ENCODE measurements at places on chromosomes 5 and 9.

DNA sequence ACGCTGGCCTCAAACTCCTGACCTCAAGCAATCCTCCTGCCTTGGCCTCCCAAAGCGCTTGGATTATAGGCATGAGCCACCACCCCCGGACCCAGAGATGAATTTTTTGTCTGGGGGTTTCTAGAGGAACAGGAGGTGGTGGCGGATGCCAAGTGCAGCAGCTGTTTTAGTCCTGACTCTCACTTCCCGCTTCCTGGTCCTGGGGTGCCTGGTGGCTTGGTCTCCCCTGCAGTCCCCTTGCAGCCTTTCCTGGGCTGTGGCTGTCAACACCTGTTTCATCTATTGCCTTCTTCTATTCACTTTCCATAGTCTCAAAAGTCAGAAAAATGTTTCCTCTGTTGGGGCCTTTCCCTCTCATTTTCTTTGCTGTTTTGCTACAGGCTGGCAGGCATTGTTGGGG, 6.5 kb upstream of the NHP2 start:
- DNase-seq = no peak

DNA sequence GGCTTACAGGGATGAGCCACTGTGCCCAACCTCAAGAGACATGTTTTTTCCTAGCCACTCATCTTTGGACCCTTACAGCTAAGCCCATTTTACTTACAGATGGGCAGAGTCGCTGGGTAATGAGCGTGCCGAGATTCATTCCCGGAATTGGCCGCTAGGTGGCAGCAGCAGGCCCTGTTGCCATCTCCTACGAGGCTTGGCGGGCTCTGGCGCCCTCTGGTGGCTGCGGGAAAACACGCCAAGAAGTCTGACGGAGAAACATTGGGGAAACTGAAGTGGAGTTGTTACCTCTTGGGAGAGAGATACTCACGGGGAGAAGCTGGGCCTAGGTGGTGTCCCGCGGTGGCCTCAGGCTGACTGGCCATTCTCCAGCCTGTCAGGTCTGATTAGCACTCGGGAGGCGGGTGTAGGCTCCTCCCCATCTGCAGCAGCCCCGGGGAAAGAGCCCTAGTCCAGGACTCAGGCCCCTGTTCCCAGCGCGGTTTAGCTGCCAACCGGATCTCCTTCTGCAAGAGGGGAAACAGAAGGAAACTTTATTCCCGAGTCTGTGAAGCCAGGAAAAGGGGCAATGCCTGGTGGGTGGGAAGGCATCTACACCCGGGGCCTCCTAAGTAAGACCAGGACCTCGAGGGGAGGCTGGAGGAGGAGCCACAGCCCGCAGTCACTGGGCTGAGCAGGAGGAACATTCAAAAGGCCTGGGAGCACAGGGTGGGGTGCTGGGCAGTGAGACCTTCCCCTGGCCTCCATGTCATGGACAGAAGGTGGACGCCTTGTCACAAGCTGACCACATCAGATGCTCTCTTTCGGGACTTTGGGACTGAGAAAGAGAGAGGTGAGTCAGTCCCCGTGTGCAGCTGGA, 9.7 kb downstream of the PTGES2 start:
- no peak for DNase-seq

GRCh38 chr9:119951090-119951489, 581.9 kb upstream of the BRINP1 start:
- no peak for DNase-seq

DNA sequence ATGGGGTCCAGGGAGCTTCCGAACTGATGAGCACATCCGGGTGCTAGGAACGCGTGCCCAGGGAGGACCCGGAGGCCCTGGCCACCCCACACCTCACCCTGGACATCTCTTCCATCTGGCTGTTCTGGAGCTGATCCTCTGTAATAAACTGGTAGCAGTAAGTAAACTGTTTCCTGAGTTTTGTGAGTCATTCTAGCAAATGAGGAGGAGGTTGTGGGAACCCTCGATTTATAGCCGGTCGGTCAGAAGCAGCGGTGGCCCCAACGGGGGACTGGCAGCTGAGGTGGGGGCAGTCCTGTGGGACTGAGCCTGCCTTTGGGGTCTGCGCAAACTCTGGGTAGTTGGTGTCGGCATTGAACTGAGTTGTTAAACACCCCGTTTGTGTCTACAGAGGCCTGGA, 15.4 kb upstream of the UBAC1 start:
- no peak for DNase-seq

- DNase-seq = no peak
These were observed 89.7 kb downstream of the DAPK1 start for GRCh38 chr9:87587356-87587745.

DNA sequence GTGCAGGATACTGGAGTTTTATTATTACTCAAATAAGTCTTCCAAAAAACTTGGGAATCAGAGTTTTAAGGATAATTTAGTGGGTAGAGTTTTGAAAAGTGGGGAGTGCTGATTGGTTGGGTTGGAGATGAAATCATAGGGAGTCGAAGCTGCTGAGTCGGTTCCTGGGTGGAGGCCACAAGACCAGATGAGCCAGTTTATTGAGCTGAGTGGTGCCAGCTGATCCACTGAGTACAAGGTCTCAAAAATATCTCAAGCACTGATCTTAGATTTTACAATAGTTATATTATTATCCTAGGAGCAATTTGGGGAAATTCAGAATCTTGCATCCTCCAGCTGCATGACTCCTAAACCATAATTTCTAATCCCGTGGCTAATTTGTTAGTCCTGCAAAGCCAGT, 804.9 kb upstream of the SEMA6A start:
- DNase-seq = no peak

- DNase-seq = no peak
These were observed 1.7 kb upstream of the ARID3C start for GRCh38 chr9:34630402-34631154.

DNA sequence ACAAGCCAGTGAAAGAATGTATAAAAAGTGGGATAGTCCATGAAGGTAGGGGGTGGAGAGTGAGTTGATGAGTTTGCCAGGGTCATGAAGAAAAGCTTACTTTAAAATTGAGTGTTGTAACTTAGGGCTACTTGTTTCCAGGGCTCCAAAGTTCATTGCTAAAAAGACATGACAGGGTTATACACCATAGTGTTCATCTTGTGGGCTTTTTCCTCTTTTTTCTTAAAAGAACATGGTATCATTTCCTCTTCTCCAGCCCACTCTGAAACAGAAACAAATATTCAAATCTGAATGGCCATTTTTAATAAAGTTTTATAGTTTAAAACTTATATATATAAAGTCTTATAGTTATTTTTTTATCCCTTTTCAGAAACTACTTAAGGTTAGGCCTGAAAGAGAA, 115.7 kb upstream of the SMC2 start:
- no peak for DNase-seq

DNA sequence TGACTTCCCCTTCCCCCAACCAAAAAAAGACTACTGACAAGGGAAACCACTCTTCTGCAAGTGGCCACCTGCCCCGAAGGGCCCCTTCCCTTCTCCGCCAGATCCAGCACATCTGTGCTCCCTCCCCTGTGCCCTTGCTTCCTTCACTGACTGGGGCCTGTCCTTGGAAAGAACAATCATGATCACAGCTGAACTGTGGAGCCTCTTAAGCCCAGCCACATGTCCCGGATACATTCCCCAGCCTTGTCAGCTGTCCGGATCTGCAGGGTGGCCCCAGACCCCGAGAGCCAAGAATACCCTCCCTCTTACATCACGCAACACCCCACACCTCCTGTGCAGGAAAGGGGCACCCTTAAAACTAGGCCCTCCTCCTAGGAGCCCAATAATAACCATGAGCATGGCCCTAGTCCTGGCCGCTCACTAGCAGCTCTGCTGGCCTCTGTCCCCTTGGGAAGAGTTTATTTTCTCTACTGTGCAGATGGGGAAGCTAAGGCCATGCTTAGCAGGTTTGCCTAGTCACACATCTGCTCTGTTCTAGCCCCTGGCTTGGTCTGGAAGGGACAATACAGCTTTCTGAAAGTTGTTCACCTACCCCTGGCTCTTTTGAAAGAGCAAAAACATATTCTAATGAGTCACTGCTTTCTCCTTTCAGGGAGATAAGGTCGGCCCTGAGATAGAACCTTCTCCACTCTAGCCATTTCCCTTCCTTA, 3.8 kb downstream of the SPRY4 start:
- DNase-seq = no peak

GRCh38 chr5:45532826-45533624, 163.2 kb downstream of the HCN1 start:
- DNase-seq = no peak

DNA sequence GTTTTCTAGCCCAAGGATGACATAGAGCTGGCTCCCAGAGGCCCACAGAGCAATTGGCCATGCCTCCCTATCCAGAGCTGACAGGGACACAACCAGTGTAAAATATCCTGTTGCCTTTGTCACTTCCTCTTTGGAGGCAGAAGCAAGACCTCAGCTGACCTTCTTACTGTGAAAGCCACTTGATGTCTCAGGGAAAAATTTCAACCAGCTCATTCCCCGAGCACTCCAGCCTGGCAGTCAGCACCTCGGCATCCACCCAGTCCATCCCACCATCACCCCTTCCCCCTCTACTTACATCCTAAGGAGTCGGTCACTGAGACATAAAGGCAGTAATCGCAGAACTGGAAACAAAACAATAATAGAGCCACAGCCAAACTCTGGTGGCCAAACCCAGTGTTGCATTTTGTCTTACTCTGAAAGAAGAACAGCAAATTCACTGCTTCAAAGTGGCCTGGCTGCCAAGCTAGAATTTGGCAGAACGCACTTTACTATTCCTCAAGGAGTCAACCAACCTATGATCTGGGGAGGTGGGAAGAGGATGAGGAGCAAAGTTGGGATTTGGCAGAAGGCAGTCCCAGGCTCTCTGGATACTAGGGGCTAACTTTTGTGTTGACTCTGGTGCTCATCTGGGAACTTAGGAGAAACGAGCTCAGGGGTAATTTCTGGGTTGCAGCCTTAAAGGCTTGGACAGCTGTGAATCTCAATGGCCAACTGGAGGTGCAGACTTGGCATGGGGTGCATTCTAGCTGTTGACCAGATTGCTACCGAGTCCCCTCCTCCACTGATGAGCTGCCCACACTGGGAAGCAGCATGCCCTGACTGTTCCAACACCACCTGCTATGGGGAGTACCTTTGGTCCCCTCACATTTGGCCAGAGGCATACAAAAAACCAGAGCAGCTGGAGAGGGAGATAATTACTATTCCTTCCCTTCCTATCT, 13.6 kb downstream of the NIPAL4 start:
- DNase-seq = no peak

- DNase-seq = no peak
These were observed 214.3 kb upstream of the GRIA1 start for GRCh38 chr5:153276151-153276550.

DNA sequence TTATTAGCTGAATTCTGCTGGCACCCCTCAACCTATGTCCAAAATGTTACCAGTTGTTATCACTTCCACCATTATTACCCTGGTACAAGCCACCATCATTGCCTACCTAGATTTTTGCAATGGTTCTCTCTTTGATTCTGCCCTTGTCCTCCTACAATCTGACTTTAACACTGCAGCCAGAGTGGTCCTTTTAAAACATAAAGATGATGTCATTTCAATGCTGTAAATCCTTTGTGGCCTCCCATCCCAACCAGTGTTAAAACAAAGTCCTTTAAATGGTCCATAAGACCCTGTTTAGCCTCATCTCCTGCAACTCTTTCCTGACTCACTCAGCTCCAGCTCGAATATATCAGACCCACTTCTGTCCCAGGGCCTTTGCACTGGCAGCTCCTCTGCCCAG, 54.9 kb upstream of the FSTL4 start:
- no peak for DNase-seq

DNA sequence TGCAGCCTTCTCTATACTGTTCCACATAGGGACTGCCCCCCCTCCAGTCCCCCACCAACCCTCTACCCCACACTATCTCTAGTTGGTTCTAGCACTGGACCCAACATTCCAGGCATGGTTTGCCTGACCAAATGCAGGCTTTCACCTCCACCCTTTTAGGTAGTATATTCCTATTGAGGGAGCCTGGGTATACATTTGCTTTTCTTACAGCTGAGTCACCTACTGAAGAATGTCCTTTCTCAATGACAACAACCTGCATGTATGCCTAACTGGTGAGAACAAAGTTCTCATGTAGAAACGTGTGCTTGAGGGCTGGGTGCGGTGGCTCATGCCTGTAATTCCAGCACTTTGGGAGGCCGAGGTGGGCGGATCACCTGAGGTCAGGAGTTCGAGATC, 8.2 kb downstream of the TNIP1 start:
- no peak for DNase-seq

DNA sequence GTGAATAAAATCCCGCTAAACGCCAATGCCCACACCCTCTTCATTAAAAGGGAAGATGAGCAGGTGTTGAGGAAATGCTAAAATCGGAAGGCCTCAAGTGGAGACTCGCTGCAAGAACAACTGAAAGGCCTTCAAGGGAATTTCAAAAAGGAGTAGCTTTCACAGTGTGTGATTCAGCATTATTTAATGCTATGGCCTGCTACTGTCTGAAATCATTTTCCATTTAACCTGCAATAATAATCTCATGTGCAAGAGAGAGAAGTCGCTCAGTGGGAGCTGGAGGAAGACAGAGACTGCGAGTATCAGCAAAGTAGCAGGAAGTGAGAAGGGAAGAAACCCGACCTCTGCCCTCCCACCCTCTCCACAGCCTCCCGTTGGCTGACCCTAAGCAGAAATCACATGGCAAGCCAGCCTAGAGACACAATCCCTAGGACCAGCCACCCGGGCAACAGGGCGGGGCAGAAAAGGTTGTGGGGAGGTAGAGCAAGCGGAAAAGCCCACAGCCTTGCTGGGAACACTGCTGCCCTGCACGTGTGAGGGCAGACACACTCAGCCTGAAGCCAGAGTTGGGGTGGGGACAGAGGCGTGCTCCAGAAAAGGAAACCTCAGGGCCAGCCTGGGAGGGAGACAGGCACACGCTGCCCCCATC, 39.9 kb upstream of the CTSL start:
- DNase-seq = no peak

DNA sequence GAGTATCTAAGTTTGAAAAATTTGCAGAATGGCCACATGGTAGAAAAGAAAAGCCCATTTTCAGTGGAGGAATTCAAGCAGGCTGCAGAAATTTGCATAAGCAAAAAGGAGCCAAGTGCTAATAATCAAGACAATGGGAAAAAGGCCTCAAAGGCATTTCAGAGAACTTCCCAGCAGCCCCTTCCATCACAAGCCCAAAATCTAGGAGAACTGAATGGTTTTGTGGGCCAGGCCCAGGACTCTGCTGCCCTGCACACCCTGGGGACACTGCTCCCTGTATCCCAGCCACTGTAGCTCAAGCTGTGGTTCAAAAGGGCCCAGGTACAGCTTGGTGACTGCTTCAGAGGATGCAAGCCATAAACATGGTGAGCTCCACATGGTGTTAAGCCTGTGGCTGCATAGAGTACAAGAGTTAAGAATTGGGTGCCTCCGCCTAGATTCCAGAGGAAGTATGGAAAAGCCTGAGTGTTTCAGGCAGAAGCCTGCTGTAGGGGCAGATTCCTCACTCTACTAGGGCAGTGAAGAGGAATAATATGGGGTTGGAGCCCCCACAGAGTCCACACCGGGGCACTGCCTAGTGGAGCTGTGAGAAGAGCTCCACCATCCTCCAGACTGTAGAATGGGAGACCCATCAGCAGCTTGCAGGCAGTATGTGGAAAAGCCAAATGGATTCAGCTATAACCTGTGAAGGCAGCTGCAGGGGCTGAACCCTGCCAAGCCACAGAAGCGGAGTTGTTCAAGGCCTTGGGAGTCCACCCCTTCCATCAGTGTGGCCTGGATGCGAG, 720.7 kb upstream of the CTNND2 start:
- no peak for DNase-seq

GRCh38 chr5:155103146-155103545, 89.6 kb downstream of the KIF4B start:
- no peak for DNase-seq

Data from cortex of kidney (tissue), 1 donor.